ENCODE measurements at places on chromosomes 2 and 18.

DNA sequence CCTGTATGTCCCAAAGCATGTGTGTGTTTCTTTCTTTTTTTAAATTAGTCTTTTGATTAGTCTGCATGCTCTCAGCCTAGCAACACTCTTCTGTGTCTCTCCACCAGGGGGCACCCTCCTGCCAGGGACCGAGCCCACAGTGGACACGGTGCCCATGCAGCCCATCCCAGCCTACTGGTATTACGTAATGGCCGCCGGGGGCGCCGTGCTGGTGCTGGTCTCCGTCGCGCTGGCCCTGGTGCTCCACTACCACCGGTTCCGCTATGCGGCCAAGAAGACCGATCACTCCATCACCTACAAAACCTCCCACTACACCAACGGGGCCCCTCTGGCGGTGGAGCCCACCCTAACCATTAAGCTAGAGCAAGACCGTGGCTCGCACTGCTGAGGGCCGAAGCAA lies 93.8 kb downstream of the NRP2 start:
- no peak for DNase-seq

DNA sequence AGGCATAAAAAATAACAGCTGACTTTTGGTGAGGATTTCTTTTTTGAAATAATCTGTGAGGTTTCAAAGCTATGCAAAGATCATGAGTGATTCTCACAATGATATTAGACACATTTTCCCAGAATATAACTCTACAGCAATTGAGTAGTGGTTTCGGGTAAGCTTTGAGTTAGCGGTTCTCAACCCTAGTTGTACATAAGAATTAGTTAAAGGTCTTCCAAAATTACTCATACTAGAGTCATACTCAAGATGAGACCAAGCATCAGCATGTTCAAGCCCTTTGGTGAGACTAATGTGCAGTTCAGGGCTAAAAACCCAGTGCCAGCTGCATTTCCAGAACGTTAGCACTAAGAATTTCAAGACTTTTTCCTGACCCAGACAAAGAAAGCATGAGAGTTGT lies 31.1 kb downstream of the DSG4 start:
- DNase-seq = no peak

DNA sequence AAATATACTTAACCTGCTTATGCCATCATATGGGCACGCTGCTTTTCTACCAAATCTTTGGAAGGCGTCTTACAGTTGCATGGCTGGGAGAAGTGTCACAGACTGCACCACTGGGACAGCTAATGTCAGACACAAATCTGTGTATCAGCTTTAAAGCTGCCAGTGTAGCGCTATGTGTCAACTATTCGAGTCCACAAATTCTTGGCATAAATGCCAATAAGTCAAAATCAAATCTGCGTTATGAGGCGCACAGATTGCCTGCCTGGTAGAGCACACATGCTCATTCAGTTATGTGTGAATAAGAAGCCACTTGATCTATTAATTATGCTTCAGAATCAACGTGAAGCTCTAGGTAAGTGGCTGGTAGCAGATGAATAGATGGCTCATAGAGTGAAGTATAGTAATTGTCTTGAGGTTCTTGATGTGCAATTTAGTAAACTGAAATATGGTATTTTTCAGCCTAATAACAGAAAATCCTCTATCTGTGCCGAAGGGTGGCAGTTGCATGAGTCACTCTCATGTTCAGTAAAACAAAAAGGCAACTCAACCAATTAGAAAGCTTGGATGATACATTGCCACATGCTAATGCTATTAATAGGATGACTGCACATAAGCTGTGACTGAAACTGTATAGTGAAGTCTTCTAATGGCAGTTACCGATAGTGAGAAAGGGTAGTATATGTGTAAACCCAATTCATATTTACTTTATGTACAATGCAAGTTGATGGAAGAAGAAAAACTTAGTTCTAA lies 52.0 kb downstream of the DCC start:
- no peak for DNase-seq

GRCh38 chr2:108184419-108184818 lies 55.3 kb upstream of the SULT1C3 start:
- DNase-seq = no peak

DNA sequence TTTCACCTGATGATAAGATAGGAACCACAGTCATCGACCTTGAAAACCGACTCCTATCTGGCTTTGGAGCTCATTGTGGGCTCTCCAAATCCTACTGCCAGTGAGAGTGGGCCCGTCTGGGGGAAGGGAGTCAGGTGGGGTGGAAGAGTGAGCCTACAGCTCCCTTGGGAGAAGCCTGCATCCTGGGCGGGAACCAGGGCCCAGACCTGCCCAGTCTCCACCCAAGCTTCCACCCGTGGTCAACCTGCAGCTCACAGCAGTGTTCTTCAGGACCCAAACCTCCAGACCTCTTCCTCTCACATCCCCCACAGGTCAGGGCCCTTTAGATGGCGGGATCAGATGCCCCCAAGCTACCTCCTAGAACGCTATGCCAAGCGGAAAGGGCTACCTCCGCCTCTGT lies 40.2 kb downstream of the LMAN2L start:
- no peak for DNase-seq

DNA sequence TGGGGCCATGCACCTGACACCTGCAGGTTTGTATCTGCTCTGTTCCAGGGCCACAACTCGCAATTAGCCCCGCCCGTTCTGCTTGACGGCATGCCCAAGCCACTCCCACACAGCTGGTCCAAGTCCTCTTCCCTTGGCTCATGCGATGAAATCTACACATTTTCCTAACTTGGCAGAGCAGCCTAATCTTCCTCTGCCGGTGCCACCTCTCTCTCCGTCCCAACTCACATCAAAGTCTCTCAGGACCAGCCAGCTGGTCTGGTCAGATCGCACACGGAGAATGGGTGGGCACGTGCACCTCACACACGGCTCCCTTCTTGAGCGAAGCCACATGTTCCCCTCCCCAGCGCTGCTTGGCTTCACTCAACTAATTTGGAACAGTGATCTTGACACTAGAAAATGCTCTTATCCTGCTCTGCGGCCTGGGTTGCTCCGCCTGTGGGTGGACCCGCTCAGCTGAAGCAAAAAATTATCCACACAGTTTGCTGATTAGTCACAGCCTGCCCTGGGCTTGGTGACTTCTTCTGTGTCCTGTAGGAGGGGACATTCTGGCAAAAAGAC lies 176.7 kb downstream of the NRP2 start:
- DNase-seq = no peak

GRCh38 chr18:36149514-36150289 lies 20.0 kb downstream of the ELP2 start:
- no peak for DNase-seq

DNA sequence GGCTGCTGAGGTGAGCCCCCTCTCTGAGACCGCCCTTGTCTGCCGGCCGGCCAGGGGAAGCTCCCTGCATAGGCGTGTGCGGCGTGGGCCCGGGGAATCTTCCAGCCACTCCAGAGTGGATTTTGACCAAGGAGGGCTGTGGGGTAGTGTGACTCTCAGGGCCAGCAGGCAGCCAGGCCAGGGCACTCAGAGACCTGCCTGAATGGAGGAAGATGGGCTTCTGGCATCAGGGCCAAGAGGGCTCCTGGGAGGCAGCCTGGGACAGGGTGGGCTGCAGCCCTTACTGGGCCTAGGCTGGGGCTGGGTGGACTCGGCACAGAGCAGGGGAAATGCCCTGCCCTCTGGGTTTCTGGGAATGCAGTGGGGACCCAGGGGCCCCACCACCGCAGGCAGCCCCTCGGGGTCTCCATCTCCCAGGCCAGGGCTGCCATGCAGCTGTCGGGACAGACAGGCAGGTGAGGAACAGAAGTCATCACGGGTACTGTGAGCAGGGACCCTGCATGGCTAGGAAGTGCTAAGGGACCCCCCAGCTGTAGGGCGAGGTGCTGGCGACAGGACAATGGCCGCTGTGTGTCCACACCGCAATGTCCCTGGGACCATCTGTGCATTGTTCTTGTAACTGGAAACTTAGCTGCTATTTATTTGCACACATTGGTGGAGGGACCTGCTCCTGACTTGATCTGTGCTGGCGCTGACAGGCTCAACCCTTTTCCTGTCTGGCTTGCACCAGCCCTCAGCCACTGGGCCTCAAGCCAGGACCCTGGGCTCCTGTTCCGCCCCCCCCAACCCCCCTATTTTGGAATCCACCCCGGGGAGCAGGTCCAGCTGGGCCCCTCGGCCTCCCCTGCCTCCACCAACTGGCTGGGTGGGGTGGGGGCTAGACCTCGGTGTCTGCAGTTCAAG lies 4.1 kb downstream of the PDCD1 start:
- no peak for DNase-seq

DNA sequence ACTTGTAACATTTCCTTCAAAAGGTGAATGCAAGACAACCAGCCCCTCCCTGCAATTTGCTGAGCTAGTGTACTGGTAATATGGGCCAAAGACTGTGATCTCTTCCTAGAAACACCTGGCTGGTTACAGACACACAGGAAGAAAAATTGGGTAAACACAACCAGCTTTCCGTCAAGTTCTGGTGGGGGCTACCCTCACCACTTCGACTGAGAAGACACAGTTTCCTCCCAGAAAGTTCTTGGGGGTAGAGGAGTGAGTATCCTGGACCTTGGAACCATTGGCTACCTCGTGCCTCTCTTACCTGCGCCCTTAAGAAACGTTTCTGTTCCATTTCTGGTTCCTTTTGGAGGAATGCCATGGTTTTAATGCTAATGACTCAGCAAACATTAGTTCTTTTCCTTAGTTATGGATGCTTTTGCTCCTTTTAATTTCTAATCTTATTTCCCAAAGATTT lies 120.9 kb upstream of the DLX2 start:
- no peak for DNase-seq

DNA sequence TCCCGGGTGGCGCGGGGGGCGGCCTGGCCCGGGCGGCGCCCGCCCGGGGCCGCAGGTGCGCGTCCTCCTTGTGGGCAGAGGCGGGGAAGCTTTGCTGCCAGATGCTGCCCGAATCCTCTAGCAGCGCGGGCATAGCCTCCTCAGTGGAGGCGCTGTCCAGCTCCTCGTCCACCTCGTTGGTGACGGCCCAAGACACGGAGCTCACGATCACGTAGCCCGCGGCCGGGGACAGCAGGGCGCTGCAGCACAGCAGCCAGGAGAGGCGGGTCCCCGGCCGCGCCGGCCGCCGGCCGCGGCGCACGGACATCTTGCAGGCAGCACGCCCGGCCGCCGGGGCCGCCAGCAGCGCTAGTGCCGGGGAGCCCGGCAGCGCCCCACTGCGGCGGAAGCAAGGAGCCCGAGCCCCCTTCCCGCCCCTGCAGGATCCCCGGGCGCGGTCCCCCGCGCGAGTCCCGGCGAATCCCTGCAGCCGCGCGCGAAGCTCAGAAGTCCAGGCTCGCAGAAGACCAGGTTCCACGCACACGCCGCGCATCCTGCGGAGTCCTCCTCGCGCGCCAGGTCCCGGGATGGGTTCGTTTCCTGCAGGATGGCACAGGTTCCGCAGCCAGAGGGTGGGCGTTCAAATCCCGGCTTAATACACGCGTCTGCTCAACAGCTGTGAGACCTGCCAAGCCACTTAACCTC lies at the start of gene CREG2:
Gene CREG2, minus strand, starts transcription at position 353 of the 684 bp plus-strand sequence. Its CDS starts 46 bp downstream, at position 307.
- DNase-seq = peak; percentile 15

GRCh38 chr2:118058951-118059350 lies 29.3 kb upstream of the INSIG2 start:
- no peak for DNase-seq

- DNase-seq = no peak
These were observed 109.2 kb downstream of the SOCS6 start for GRCh38 chr18:70398076-70398475.

DNA sequence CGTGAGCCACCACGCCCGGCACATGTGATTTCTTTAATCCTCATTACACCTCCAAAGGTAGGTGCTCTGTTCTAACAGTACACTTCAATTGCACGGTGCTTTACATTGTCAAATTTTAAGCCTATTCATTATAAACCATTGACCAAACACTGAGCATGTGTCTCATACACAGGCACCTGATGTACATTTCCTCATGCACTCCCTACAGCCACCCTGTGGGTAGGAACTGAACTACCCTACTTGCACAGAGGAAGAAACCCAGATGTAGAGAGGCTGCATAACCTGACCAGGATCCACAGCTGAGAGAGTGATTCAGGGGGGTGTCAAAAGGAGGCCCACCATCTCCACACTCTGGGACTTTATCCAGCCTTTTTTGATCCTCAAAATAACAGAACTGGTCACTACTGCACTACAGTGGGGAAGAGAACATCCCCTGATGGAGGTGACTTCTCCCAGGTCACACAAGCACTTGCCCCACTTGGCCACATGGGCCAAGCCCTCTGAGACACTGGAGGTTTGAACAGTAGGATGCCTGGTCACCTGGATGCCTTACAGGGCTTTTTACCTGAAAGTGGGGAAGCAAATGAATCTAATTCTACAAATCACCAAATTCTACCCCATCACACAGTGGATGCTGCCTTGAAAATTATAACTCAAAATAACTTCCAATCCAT lies 6.9 kb upstream of the DPYSL5 start:
- DNase-seq = no peak

DNA sequence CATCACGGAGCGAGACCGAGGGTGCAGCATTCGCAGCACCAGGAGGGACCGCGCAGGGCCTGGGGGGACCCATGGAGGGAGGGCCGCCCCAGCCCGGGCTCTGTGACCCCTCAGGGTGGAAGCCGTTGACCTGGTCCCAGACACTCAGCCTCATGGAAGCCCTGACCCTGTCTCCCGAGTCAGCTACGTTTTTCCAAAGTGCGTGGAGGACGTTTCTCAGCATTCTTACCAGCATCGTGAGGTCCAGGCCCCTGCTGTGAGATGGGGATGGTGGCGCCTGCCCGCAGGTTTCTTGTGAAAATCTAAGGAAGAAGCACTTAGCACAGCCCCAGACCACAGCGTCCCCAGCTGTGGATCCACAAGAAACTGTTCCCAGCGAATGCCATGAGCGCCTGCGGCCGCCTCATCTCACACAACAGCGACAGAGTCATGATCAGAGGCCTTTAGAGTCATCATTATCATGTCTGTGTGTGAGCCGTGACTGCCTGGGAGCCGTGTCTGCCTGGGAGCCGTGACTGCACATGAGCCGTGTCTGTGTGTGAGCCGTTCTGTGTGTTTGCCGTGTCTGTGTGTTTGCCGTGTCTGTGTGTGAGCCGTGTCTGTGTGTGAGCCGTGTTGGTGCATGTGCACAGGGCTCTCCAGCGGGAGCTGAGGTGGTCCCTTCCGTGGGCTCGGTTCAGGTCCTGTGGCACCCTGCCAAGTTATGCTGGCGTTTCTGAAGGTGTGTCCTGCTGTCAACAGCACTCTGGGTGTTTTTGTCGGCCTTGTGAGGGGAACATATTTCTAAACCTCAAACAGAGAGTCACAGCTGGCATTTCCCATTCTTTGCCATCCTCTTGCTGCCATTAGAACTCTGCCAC lies 49.2 kb upstream of the KCNG2 start:
- no peak for DNase-seq

- no peak for DNase-seq
These were observed 10.4 kb downstream of the GCC2 start for GRCh38 chr2:108459441-108459840.

DNA sequence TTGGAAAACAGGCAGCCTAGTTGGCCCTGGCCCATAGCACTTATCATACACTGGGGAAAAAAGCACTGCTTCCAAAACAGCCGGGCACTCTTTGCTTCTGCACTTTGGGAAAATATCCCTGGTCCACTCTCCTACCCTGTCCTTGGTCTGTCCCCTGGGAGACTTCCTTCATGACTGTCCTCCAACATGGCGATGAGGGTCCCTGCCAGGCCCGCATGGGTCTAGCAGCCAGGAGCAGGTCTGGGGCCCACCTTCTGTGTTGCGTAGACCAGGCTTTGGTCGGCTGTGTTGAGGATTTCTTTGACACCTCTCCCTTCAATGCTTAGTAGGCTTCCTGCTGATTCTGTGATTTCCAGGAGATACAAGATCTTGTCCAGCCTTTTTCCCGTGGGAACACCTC lies 12.2 kb downstream of the KCNF1 start:
- DNase-seq = no peak

- no peak for DNase-seq
These were observed 18.4 kb upstream of the PRLH start for GRCh38 chr2:237547841-237548416.

Data from stimulated activated CD8-positive, alpha-beta memory T cell treated with anti-CD3 and anti-CD28 coated beads, Interleukin-2, amount 100 ng/mL, for 1 hour (primary cell).